Hematopoietic multipotent progenitor cell treated with erythropoietin and hydrocortisone succinate and interleukin-3 and kit ligand, for 4 days (in vitro differentiated cells): ENCODE measurements at places on chromosomes 11 and 22.

- DNase-seq, result peak; percentile 28
These were observed 138.2 kb downstream of the NECTIN1 start for GRCh38 chr11:119590651-119591351.

DNA sequence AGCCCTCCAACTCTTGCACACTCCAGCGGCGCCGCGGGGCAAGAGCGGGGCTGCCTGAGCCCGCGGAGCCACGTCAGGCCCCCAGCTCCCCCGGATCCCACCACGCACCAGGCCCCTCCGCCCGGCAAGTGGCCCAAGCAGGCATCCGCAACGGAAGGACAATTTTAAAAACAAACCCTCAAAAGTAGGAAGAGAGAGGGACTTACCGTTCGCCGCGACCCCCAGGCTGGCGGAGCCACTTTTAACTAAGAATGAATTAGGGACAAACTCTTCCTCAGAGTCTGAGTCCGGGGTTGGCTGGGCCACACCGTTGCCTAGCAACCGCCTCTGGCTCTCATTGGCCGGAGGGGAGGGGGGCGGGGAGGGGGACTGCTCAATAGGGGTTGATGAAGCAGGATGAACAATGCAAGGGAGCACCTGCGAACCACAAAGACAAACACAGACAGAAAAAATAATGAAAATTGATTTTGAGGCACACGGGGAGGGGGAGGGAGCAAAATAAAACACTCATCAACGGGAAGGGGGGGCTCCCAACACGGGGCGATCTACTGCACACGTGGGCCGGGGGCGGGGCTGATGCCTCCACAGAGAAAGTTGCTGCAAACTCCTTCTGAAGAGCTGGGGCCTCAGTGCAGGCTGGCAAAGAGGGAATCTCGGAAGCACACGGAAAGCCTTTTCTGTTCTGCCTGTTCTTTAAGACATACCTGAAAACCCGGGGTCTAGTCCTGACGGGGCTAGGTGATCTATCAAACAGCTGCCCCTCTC, 387.5 kb upstream of the NARS2 start:
- peak; percentile 24 for DNase-seq

GRCh38 chr11:10645212-10645795, 48.3 kb downstream of the IRAG1 start:
- peak; percentile 31 for DNase-seq

- no peak for DNase-seq
These were observed 99.3 kb downstream of the WNT7B start for GRCh38 chr22:45877651-45878050.

DNA sequence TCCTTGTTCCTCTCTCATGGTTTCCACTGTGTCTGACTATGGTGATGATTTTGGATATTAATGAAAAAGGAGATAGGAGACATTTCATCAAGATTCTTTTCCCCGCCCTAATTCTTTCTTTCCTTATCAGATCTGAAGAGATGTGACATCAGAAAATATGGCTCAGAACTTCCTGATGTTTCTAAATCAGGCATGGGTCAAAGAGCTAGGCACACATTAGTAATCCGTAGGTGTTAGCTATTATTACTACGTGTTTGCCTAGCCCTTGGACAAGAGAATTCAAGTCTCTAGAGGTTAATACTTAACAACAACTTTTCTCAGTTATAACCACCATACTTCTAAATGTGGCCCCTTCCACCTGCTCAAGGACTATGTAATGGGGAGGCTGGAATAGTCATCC, 5.8 kb downstream of the JOSD1 start:
- DNase-seq, result peak; percentile 41

DNA sequence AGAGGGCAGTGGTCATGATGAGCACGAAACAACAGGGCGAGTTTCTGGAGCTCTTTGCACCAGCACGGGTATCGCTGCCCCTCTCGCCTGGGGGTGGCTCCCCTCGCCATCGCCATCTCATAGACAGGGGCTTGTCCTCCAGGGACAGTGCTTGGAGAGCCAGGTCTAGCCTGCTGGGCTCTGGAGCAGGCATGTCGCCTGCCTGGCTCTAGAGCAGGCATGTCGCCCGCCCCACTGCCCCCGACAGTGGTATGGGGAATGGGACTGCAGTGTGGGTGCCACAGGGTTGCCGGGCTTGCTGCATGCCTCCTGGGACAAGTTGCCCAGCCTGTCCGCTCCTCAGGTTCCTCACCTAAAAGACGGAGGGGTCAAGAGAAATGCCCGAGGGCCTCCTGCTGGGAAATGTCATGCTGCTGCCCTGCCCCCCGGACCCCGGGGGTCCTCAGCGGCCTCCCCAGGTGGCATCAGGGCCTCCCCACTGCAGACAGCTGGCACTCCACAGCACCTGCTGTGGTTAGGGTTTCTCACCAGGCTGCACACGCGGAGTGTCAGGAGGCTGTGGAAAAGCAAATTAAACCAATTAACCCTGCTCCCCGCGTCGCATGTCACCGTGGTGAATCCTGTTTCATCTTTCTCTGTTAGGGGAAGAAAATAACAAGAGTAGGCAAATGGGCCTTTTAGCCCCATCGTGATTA, 403.0 kb downstream of the TBC1D22A start:
- DNase-seq, result no peak

DNA sequence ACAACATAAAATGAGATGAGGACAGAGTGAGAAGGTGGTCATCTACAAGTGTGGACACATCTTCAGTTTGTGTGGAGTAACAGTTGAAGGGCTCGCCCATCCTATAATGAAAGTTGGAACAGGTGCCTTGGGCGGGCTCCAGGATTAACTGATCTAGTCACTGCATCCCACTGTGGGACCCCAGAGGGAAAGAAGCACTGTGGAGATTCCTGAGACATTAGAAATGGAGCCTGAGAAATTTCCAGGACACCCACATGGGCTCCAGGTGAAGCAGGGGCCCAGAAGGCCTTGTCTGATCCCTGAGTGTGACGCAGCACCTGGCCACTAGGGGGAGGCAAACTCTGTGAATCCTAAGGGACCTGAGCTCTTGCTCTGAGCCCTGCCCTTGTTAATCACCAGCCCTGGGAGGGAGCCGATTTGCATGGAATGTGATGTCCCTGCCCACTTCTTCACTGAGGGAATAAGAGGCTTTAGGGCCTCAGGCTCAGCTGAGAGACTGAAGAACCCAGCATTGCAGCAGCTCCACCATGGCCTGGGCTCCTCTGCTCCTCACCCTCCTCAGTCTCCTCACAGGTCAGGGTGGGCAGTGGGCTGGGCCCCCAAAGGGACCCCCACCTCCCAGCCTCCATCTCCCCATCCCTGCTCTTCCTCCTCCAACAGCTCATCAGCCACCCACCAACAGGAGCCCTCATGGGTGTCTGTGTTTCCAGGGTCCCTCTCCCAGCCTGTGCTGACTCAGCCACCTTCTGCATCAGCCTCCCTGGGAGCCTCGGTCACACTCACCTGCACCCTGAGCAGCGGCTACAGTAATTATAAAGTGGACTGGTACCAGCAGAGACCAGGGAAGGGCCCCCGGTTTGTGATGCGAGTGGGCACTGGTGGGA, 98.4 kb downstream of the VPREB1 start:
- peak; percentile 48 for DNase-seq

- no peak for DNase-seq
These were observed 44.1 kb downstream of the FAM118A start for GRCh38 chr22:45353786-45354185.

GRCh38 chr11:68338051-68338780, 25.8 kb downstream of the LRP5 start:
- peak; percentile 51 for DNase-seq

GRCh38 chr11:124844664-124845079, 20.6 kb upstream of the ROBO3 start:
- DNase-seq, result no peak

DNA sequence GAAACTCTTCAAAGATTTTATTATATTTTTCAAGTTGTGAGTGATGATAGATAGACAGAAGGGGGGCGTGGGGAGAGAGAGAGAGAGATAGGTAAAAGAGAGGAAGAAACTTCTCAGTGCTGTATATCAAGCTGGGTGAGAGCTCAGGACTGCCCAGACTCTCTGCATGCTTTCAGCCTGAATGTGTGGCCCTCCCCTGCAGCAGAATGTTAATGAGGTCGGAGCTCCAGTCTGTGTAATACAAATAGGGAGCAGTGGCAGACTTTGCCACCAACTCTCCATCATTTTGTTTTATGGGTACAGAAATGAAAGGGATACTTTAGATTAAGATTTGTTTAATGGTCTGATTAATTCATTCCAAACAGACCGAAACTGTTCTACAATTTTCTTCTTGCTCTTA, 752.8 kb downstream of the OPCML start:
- DNase-seq, result no peak

DNA sequence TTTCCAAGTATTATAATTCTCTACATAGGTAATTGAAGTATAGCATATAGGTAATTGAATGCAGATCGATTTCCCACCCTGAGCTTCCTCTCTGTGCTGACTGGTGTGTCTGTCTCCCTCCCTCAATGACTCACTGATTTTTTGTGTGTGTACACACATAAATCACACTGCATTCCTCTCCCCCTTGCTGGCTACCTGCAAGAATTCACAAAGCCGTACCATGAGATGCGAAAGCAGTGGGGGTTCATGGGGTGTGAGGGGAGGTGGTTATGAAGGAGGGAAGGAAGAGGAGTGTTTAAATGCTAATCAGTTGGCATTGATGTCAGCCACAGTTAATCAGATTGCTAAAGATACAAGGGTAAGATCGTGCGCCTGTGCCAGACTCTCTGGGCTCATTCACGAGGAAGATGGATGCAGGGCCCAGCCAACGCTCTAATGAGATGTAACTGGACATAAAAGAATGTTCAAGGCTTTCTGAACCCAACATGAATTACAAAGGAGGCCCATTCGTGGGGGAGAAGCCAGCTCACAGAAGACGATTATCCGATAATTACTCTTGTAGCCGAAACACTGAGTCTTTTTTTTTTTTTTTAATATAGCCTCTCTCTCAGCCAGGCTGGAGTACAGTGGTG, 107.4 kb downstream of the SEZ6L start:
- no peak for DNase-seq

DNA sequence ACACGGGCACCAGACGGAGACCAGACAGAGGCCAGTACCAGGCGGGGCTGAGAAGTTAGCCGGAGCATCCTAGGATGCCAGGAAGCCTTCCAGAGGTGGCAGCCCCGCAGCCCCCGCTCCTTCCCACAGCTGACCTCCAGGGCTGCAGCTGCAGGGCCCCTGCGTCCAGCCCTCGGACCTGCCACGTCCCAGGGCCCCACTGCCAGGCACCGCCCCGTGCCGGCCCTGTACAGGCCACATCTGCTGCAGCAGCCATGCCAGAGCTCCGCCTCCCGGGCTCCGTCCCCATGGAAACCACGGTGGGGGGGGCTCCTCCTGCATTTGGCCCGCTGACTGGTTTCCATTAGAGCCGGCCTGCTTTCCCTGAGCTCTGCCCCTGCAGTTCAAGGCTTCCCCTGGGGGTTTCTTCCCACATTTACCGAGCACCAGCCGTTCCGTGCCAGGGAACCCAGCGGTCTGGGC, 62.5 kb upstream of the PPARA start:
- peak; percentile 49 for DNase-seq

DNA sequence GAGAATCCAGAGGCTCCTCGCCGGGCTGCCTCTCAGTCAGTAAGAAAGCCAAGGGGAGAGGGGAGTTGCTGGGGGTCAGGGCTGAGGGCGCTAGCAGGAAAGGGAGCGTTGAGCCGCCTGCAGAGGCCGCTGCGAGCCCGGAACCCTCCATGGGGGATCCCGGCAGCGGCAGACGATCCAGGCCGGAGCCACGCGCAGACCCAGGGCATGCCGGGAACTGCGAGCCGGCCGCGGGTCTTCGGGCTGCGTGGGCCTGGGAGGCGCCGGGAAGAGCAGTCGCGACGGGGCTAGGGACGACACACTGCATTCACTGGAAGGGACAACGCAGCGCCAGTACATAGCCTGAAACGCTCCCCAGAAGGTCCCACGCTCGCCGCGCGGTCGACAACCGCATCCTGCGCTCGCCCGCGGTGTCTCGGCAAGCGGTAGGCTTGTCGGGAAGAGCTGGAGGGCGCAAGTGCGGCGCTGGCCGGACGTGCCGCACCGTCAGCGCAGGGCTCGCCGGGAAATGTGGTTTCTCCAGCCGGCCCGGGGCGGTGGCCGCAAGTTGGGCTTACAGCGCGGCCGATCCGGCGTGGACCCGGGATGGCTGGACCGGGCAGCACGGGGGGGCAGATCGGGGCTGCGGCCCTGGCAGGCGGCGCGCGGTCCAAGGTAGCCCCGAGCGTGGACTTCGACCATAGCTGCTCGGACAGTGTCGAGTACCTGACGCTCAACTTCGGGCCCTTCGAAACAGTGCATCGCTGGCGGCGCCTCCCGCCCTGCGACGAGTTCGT, at the start of gene LZTR1:
Gene LZTR1 (plus strand): TSS at position 511 of the 776 bp plus-strand sequence. CDS start 75 bp downstream, at position 586.
- DNase-seq, result peak; percentile 93

- peak; percentile 46 for DNase-seq
These were observed 32.2 kb downstream of the MMP20 start for GRCh38 chr11:102592634-102593581.
